ENCODE measurements at places on chromosomes 5 and 9. TPM values are rescaled to one million over a fixed set of nuclear protein-coding genes. Genes with fewer than 3 reads are reported as not detected.
A peak's percentile ranks its signal among the peaks of the same experiment; 100 is the strongest.

DNA sequence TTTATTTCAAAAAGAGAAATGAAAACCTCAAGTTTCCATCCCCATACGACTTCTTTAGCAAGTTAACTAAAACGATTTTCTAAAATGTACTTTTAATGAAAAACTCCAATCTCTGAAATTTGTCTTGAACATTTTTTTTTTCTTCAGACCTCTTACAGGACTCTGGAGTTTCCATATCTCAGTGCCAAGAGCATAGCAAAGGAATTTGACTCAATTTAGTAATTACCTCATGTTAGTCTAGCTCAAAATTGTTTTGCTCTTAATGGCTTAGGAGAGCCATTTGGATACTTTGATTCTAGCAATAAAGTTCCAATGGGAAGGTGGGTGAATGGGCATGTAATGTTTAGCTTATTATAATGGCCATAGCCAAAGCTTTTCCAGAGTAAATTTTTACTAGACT is 26.0 kb upstream of the SPATA31D4 start:
- no peak for DNase-seq

DNA sequence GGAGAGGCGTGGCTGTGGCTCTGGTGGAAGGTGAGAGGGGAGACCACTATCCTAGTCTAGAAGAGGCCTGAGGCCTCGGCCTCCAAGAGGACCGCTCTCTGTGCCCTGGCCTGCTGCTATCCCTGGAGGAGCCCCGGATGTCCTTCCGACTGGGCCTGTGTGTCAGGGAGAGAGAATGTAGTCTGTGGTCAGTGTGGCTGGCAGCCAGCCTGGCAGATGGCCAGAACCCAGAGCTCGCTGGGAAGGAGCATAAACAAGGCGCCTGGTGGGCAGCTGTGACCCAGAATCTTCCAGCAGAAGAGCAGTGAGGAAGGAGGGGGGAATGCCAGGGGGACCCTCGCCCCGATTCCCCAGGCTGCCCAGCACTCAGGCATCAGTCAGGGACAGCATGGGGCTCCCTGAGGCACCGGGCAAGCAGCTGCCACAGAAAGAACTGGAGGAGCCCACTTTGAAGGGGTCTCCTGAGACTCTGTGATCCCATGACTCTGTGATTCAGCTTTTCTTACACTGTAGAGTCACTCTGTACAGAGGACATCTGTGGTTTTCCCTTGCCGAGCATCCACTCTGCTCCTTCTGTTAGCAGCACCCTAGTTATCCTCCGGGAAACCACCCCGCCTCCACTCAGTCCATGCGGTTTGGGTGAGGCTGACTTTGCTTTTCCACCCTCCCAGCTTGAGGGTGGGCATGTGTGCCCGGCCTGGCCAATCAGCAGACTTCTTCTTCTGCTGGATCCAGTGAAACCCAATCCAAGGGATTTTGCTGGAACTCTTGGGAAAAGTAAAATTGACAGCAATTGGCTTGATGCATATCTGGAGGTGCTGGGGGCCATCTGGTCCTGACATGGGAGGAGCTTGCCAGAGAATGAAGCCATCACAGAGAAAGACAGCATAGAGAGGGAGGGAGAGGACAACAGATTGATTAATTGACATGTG is 46.2 kb upstream of the PWWP2A start:
- DNase-seq = no peak

DNA sequence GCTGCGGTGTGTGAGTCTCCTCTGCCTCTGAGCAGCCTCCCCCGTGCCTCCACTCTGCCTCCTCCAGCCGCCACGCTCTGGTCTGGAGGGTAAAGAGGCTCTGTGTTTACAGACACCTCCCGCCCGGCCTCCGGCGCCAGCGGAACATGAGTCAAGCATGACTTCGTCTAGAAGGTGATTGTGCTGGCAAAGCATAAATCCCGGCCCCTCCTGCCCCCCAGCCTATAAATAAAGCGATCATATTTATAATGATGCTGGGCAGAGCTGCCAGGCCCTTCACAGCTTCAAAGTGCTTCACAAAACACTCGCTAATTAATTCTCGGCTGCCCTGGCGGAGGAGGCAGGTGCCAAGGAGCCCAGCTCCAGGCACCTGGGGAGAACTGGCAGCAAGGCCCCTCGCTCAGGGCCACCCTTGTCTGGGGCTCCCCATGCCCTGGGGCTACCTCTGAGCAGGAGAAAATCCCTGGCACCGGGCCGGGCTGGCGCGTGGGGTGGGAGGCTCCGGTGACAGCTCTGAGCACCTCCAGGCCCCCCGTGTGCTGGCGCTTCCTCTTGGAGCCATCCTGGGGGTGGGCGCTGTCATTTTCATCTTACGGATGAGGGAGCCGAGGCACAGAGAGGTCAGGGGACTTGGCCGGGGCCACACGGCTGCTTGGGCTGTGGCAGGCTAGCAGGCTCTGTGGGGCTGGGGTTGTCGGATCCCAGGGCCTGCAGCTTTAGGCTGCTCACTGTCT is 87.8 kb downstream of the RXRA start:
- no peak for DNase-seq

DNA sequence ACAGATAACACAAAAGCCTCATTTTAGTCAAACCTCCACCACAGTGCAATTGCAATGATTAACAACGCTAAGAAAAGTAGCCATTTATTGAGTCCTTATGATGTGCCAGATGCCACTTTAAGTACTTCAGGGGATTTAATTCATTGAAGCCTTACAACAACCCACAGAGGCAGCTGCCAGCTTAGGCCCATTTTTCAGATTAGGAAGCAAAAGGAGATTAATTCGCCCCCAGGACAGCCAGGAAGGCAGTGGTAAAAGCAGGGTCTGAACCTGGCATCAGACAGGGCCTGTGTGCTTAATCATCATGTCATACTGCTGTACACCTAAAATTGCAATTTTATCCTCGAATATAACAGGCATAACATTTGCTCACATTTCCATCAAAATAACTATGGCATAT is 23.9 kb downstream of the MED27 start:
- no peak for DNase-seq

DNA sequence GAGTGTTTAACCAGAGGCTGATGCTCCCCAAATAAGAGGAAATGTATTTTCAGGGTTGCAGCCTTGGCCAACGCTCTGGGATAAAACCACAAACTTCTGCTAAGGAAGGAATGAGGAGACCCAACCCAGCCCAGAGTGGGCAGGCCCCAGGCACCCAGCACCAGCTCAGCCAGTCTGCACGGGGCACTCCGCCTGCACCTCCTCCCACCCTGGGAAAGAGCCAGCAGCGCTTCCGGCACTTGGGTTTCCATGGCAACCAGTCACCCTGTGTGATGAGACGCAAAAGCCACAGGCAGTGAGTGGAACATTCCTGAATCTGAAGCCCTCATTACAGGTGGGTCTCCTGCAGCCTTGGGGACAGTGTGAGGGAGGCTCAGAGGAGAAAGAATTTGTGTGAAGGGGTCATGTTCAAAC is 85.2 kb upstream of the ZBTB43 start:
- DNase-seq = peak; percentile 74

GRCh38 chr5:151094030-151094851 is 13.4 kb upstream of the TNIP1 start:
- peak; percentile 47 for DNase-seq

GRCh38 chr5:177025101-177025601 is 2.7 kb downstream of the ZNF346 start:
- DNase-seq = no peak

GRCh38 chr5:104734046-104734445 is 1171.5 kb upstream of the NUDT12 start:
- no peak for DNase-seq

- no peak for DNase-seq
These were observed 219.2 kb downstream of the TRPM3 start for GRCh38 chr9:70902171-70902570.

- DNase-seq = no peak
These were observed 128.3 kb downstream of the EFNA5 start for GRCh38 chr5:107542428-107542827.

GRCh38 chr5:64768358-64769312 is at the start of the genes CWC27 and SREK1IP1:
TSS of gene CWC27 (plus strand) at chr5:64768930. CDS start at chr5:64769147, 217 bp downstream.
TSS of gene SREK1IP1 (minus strand) at chr5:64768691. CDS start at chr5:64768517, 174 bp downstream.
- DNase-seq = peak; percentile 69

GRCh38 chr5:143229896-143230675 is 173.4 kb downstream of the NR3C1 start:
- no peak for DNase-seq

- DNase-seq = no peak
These were observed 116.3 kb upstream of the EPB41L4A start for GRCh38 chr5:112535356-112535755.

DNA sequence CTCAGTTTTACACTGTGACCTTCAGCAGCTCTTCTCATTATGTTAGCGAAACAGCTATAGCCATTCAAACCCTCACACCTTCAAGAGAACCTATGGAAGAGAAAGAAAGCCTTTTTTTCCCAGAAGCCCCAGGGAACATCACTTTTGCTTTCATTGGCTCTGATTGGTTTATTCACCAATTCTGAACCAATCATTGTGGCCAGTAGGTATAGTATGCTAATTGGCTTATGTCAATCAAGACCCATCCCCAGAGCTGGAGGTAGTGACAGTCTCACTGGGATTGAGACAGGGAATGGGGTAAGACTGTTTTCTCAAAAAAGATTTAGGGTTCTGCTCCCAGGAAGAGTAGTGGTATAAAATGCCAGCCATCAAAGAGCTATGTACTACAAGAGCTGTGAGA is 74.1 kb upstream of the FSD1L start:
- DNase-seq = no peak

DNA sequence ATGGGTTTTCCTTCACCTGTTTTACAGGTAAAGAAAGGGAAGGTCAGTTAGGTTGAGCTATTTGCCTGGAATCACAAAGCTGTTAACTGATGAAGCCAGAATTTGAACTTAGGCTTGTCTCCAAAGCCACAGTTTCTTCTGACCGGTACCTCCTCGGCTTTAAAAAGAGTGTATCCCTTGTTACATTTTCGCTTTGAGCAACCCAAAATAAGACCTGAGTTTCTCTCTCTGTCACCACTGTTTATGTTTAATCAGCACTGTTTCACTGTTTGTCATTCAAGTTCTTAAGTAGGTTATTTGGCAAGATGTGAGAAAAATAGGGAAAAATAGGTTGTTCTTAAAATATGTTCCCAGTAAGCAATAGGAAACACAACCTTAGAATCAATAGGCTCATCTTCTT is 84.6 kb downstream of the VCAN start:
- no peak for DNase-seq

DNA sequence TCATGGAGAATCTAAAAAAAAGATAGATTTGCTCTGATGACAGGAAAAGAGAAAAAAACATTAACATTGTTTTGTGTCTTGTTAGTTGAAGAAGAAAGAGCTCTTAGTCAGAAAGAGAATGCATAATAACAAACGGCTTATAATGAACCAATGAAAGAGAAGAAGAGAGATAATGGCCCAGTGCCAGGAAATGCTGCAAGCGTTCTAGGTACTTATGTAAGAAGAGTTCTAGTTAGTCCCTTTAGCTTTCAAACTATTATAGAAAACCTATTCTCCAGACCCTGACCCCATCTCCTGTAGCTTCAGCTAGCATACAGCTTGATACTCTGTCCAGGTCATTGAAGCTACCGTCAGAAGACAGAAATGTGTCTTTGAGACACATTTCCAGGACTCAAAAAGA is 70.2 kb downstream of the FBXL17 start:
- no peak for DNase-seq

DNA sequence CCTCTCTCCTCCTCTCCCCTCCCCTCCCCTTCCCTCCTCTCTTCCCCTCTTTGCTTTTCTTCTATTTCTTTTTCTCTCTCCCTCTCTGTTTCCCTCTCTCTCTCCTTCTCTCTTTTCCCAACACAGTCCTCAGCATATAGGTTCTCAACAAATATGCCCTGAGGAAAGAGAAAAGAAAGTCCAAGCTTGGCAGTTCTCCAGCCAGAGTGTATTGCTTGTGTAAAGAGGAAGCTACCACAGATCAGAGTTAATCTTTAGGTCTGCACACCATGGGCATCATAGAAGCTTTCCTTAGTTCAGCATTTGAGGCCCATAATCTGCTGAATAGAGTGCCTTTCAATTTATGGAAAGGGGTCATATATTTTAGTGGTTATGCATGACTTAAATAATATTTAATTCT is 382.8 kb upstream of the WWC1 start:
- no peak for DNase-seq

GRCh38 chr5:60492958-60493357 is 207.0 kb downstream of the DEPDC1B start:
- DNase-seq = no peak

- no peak for DNase-seq
These were observed 455.0 kb upstream of the ACTBL2 start for GRCh38 chr5:57937501-57938173.

DNA sequence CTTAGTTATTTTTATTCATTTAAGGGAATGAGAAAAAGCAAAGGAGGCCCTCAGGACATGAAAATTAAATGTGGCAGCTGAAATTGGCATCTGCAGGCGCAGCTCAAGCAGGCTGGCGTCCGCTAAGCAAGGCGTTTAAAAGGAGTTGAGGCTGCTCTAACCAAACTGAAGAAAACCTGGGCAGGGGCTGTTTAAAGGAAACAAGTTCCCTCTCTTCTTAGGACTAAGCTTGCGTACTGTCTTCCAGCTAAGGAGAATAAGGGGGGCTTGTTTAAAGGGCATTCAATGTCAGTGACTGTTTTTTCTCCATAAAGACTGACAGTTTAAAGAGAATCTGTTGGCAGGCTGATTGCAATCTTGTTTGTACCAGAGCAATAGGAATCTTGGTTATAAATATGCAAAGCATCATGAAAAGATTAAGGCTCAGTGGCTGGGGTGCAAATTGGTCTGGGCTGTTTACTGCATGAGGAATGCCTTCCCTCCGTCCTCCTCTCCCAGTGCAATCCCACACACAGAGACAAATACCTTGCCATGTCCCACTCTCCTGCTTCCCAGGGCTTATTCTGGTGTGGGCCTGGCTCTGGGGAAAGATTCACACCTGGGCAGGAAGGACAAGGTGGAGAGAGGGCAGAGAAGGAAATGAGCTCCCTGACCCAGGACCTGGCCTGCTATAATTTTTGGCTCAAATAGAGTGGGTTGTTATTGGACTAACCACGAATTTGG is 85.9 kb upstream of the LIFR start:
- DNase-seq = no peak

- no peak for DNase-seq
These were observed 146.2 kb downstream of the RGS3 start for GRCh38 chr9:113609562-113610318.

GRCh38 chr9:123225995-123226394 is 42.4 kb downstream of the STRBP start:
- no peak for DNase-seq

The LCP2 gene
- 8.5 TPM for total RNA-seq

The NMRK1 gene
- 6.5 TPM for total RNA-seq

The REEP2 gene
- total RNA-seq = 0.42 TPM

The OLFML2A gene
- total RNA-seq = 0.73 TPM

The TAF11L10 gene
- total RNA-seq = not detected

The TTC23L gene
- total RNA-seq = not detected

The SPATA31C1 gene
- total RNA-seq = not detected

The DMRT3 gene
- not detected for total RNA-seq

The GPX3 gene
- total RNA-seq = 0.76 TPM
